ENCODE measurements at places on chromosomes 16 and 17.

GRCh38 chr17:10172778-10173177, 25.6 kb downstream of the GAS7 start:
- no peak for DNase-seq

GRCh38 chr17:77516902-77517301, 376.1 kb downstream of the SEC14L1 start:
- no peak for DNase-seq

DNA sequence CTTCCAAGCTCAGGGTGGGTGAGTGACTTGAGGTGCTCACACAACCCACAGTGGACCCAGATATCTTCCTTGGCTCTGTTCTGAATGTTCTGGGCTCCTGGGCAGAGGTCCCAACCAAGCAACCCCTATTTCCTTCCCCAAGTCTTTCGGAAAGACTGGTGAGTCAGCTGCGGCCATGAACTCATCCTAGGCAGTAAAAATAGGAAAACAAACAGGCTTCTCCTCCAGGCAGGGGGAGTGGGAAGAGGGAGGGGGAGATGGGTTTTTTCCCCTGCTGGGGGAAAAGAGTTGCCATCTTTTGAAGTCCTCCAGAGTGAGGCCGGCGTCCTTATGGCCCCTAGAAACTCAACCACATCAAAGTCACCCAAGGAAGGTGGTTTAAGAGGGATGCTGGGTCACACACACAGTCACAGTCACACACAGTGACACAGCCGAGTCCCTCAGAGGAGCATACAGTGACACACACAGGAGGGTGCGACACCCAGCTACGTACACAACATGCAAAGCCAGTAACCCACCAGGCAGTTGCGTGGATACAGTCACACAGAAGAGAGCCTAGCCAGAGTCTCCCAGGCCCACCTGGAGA, 16.0 kb upstream of the DLX4 start:
- DNase-seq: no peak

- DNase-seq: no peak
These were observed 2.6 kb upstream of the TRIM65 start for GRCh38 chr17:75899353-75899752.

- DNase-seq: peak; percentile 16
These were observed 59.8 kb upstream of the RPH3AL start for GRCh38 chr17:412211-413015.

DNA sequence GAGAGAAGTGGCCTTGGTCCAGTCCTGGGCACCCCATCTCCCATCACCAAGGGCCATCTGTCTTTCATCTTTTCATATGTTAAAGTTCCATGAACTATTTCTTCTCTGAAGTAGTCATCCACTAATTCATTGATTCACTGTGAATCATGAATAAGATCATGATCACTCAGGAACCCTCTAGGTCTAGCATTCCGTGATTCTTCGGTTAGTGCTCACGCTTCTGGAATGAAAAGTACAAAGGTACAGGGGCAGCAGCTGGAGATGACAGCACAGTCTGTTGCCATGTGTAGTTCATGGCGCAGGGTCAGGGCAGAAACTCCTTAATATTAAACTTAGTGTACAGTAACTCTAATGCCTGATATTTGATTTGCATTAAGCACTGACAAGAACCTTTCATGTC, 127.1 kb downstream of the CDH13 start:
- DNase-seq: no peak

GRCh38 chr17:65629234-65629690, 67.8 kb upstream of the AXIN2 start:
- DNase-seq: peak; percentile 72

DNA sequence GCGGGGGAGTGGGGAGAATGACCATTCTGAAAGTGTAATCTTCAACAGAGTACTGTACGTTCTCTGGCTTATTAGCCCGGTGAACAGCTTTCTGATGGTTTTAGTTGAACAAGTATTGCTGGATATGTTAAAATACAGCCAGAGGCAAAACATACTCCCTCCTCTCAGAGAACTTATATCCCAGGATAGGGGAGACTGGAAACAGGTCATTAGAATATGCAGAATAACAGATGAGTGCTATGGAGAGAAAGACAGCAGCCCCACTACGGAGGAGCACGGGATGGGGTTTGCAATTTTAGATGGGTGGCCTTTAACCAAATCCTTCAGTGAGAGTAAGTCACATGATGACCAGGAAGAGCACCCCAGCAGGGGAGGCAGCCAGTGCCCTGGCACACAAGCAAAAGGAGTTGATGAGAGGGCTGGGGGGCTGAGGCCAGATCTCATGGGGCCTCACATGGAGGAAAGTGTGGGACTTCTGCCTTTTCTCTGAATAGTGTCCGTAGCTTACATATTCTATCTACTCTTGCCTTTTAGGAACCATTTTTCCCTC, 43.1 kb upstream of the SEC14L1 start:
- no peak for DNase-seq

GRCh38 chr17:80437532-80437931, 22.6 kb downstream of the ENDOV start:
- no peak for DNase-seq

DNA sequence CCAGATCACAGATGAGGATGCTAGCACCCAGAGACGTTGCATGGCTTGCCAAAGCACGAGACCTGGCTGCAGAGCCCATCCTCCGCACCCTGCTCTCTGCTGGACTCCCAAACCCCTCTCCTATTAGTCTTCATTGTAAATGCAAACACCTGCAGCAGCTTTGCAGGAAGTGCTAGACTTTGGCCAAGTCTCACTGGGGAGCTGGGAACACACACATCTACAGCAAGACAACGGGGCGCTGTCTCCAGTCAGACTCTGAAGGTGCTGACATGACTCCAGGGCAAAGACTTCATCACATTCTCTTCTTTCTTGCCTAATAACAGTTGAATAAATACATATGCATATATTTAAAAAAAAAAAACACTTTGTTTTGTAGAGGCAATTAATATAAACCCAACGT, 43.8 kb downstream of the CYTH1 start:
- peak; percentile 8 for DNase-seq

- no peak for DNase-seq
These were observed 11.0 kb upstream of the BEAN1 start for GRCh38 chr16:66416136-66416535.

- DNase-seq: no peak
These were observed 378.1 kb downstream of the HAPSTR1 start for GRCh38 chr16:9469512-9469911.

DNA sequence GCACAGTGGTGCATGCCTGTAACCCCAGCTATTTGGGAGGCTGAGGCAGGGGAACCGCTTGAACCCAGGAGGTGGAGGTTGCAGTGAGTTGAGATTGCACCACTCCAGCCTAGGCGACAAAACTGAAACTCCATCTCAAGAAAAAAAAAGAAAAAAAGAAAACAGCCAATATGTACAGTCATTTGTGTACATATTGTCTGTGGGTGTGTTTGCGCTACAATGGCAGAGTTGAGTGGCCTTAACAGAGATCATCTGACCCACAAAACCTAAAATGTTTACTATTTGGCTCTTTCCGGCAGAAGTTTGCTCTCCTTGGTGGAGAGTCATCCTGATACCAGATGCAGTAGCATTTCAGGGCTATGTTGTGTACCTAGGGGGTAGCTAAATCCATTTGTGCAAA, 57.9 kb downstream of the ARSG start:
- no peak for DNase-seq

GRCh38 chr17:57004944-57005579, 27.1 kb downstream of the SCPEP1 start:
- peak; percentile 63 for DNase-seq

DNA sequence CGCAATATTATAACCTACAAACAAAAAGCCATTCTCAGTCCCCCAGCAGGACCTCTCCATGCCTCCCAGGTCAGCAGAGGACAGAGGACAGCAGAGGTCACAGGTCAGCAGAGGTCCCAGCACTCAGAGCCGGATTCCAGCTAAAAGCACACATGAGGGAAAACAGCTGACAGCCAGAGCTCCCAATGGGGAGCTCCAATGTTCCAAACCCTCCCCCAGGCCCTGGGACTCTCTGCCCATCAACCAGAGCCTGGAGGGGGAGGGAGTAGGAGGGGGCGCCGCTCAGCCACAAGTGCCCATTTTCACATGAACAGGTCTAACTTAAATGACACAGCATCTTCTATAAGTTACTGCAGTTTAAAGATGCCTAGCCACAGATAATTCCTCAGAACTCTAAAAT, 77.5 kb downstream of the ANKRD11 start:
- DNase-seq: no peak

DNA sequence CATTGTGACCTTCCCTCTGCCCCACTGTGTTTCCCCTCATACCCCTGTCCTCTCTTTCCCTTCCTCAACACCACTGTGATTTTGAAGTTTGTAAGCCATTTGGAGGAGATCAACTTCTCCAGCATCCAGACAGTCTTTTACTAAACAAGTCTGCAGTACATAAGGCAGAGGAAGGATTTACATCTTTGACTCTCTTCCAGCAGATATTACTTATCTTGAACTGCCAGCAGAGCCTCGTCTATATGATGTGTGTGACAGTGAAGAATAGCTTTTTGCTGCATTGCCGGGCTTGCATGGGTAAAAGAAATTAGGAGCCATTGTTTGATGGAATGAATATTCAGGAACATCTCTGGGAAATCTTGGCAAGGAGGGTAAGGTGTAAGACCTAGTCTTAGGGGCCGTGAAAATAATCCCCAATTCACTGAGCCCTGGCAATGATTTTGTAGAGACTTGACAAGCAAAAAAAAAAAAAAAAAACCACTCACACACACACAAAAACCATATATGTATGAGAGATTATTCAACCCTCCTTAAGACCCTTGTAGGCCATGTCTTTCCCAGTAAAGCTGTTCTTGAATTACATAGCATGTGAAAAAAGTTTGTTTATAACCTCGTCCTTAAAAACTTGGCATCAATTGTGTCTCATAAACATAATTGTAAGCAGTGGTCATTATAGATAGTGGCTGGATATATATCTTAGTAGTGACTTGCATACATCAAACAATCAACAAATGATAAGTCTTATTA, 903.9 kb downstream of the CDH11 start:
- DNase-seq: no peak

GRCh38 chr17:56085576-56086267, 67.6 kb upstream of the ANKFN1 start:
- no peak for DNase-seq

- no peak for DNase-seq
These were observed 6.5 kb upstream of the CTCF start for GRCh38 chr16:67555795-67556212.

DNA sequence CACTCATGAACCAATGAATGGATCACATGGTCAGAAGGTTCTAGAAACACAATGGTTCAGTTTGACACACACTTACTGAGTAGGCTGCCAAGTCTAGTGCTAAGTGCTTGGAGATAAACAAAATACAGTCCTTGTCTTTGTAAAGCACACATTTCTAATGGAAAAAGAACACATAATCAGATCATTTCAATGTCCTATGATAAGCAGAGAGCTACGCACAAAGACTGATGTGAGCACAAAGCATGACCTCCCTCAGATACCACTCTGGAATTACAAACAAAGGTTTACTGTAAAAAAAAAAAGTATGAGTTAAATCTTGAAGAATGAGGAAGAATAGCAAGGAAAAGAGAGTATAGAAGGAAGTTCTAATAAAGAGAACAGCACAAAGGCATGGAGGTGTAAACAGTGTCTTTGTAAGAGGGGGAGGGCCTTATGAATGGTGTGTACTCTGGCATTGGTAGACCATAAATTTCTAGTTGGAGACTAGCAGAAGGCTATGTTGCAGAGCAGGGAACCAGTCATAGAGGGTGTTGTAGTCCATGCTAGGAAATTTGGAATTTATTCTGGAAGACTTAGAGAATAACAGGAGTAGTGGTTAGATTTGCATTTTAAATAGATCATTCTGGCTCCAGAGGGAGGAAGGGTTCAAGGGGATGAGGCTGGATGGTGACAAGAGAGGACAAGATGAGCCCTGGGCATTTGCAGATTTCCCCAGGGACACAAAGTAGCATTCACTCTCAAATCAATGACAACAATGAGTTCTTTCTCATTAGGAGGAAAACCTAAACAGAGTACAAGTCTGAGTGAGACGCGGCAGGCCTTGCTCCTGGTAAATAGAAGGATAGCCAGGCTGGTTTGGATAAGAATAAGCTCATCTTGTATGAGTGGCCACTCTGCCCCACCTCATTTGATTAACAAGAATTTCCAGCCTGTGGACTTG, 468.0 kb downstream of the TOX3 start:
- DNase-seq: peak; percentile 6

DNA sequence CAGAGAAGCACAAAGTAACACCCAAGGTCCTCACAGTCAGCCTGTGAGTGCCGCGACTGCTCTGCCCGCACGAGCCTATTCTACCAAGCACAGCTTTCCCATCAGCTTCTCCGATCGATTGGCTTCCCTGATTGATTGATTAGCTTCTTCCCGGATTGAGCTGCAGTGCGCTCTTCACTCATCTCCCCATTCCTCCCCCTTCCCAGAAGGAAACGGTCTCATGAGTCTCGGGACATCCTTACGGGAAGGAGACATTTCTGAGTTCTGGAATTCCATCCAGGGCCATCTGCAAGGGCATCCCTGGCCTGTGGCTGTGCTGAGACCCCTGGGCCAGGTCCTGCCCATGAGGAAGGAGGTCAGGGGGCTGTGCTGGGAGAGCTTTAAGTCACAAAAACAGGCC, 18.0 kb downstream of the PIEZO1 start:
- no peak for DNase-seq

DNA sequence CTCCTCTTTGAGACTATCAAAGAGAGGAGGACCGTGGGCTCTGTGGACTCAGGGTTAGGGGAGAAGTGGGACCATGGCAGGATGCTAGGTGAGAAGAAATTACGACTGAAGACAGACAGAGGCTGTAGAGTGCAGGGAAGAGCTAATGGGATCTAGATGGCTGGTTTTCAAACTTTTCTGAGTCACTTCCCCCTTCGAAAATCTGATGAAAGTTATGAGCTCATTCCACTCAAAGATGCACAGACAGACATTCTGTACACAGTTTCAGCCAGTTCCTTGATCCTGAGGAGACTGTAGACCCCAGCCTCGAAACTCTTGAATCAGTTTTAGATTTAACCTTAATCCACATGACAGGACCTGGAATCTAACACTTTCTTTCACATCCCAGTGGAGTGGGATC, 40.7 kb downstream of the RGS9 start:
- no peak for DNase-seq

Measured in NCI-H345 (cell line).